ENCODE measurements at places on chromosomes 5 and 9. TPM values are rescaled to one million over a fixed set of nuclear protein-coding genes. Genes with fewer than 3 reads are reported as not detected.

DNA sequence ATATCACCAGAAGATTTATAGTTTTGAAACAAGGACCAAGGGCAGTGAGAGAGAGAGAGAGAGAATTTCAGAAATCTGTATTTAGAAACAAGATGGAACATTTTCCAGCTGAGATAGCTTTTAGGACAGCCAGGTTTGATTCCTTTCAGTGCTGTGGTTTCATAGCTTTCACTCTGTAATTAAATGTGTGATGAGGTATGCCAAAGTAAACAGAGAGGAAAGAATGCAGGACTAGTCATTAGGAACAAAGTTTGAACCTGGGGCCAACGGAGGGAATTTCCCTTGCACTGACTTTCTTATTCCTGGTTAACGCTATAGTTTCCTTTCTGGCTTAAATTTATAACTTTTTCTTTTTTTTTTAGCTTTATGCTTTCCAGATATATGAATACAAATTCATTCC lies 10.0 kb upstream of the CCL28 start:
- H3K27me3 ChIP-seq: no peaks in the 10 kb centered on the region
- no peak overlapping the region for H3K27ac ChIP-seq
- no peaks in the 10 kb centered on the region for H3K4me1 ChIP-seq
- DNase-seq: no peak

Gene ZNF658
- 8.0 TPM for total RNA-seq

DNA sequence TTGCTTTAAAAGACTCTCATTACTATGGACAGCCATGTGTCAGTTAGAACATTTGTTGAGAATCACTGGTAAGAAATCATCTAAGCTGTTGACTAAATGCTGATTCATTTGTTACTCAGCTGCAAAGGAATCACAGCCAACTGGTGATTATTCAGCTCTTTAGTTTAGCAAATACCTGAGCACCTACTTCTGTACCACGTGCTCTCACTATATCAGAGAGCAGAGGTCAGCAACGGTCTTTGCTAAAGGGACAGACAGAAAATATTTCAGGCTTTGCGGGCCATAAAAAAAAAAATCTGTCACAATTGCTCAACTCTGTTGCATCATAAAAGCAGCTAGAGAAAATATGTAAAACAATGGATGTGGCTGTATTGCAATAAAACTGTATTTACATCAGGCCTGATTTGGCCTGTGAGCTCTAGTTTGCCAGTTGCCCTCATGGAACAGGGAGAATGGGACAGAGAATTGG lies 377.6 kb downstream of the DNAH5 start:
- no peak overlapping the region for H3K4me3 ChIP-seq
- H3K27ac ChIP-seq: no peak overlapping the region
- peaks cover 2% of the 10 kb centered on the region for H3K27me3 ChIP-seq

- no peaks in the 10 kb centered on the region for H3K36me3 ChIP-seq
- no peak overlapping the region for H3K27ac ChIP-seq
- no peaks in the 10 kb centered on the region for H3K27me3 ChIP-seq
- H3K4me3 ChIP-seq: no peak overlapping the region
- H3K4me1 ChIP-seq: no peaks in the 10 kb centered on the region
These were observed 1.2 kb upstream of the INSL6 start for GRCh38 chr9:5186416-5187169.

Gene PCDHGC4
- total RNA-seq: 15.9 TPM

DNA sequence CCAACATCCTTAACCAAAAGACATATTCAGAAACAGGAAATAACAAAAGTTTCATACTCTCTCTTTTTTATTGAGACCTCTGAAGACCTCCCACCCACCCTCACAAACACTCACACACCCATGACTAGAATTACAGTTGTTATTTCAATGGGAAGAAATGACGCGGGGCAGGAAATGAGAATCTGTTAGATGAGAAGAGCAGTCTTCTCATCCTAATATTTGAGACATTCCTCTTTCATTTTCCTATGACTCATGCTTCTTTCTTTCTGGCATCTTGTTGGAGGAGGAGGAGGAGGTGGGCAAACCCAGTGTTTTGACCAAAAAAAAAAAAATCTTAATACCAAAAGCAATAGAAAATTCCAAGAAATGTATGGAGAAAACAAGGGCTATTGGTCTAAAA lies 179.5 kb upstream of the TARS1 start:
- no peaks in the 10 kb centered on the region for H3K27me3 ChIP-seq
- no peak overlapping the region for H3K4me3 ChIP-seq
- H3K27ac ChIP-seq: no peak overlapping the region
- H3K4me1 ChIP-seq: no peaks in the 10 kb centered on the region

GRCh38 chr5:141850244-141850768 lies 27.9 kb downstream of the PCDH1 start:
- no peaks in the 10 kb centered on the region for H3K36me3 ChIP-seq
- no peaks in the 10 kb centered on the region for H3K27me3 ChIP-seq
- peak overlapping the region; percentile 75 for H3K27ac ChIP-seq
- peak overlapping the region; percentile 92 for H3K4me3 ChIP-seq

DNA sequence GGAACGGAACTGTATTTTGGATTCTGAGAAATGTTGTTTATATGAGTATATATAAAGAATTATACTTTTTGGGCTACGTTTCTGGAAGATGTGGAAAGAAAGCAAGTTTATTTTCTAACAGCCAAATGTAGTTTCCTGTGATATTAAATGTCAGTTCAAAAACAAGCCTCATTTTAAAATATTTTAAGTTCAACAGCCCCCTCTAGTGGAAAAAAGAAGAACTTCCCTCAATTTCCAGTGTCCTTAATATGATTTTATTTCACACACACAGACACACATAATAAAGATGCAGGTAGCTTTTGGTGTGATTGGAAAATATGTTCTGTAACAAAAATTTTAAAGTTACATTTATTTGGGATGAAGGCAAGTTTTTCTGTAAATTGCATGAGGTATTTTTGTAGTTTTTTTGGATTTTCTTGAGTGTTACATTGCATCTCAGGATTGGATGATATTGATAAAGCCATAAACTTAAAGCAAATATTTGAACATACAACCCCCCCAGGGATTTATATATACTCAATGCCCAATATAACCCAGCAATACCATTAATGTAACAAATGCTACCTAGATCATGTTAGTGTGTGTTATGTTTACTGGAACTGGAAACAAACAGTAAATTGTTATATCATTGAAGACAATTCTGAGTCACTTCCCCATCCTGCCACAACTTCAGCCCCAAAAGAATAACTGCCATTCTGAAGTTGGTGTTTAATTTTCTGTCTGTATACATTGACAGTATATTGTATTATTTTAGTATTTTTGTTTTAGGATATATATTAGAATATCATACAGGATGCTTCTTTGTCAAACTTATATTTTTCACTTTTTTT lies 54.0 kb downstream of the CCDC171 start:
- H3K27ac ChIP-seq: no peak overlapping the region
- H3K4me3 ChIP-seq: no peak overlapping the region
- DNase-seq: peak; percentile 11

- no peaks in the 10 kb centered on the region for H3K4me1 ChIP-seq
- H3K4me3 ChIP-seq: no peak overlapping the region
- DNase-seq: no peak
- H3K27ac ChIP-seq: no peak overlapping the region
- H3K36me3 ChIP-seq: peaks cover 13% of the 10 kb centered on the region
These were observed 31.6 kb downstream of the DAP start for GRCh38 chr5:10729320-10730042.

Gene PAPPA
- total RNA-seq: 0.72 TPM

DNA sequence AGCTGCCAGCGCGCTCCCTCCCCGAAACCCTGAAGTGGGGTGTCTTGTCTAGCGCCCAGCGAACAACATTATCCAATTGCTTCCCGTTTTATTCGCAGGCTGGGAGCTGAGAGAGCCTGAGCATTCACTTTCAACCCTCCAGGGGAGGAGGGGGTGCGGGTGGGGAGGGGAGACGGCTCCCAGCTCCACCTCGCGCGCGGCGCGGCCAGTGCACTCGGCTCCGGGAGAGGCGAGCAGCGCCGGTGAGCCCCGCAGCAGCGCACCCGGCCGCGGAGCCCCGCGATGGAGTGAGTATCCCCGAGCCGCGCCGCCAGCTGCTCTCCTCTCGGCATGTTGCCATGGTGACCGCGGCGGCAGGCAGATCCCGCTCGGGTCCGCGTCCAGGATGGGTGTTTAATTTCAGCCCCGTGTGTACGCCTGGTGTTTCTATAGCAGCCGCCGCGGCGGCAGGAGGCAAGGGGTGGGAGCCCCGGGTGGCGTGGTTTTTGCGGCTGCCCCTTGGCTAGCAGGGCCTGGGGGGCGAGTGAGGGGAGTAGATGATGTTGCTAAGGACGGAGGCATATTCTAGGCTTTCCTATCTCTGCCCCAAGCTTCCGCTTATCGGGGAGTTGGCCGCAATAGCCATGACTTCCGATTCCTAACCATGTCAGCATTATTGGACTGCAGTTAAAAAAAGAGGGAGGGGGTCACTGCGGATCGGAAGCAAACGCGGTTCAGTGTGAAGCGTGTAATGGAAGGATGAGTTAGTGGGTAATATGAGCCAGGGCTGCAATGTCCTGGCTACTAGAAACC lies 139.2 kb upstream of the PALM2AKAP2 start:
- peak overlapping the region; percentile 84 for H3K4me3 ChIP-seq
- H3K36me3 ChIP-seq: no peaks in the 10 kb centered on the region
- H3K4me1 ChIP-seq: peaks cover 14% of the 10 kb centered on the region
- H3K27ac ChIP-seq: no peak overlapping the region
- DNase-seq: peak; percentile 51

DNA sequence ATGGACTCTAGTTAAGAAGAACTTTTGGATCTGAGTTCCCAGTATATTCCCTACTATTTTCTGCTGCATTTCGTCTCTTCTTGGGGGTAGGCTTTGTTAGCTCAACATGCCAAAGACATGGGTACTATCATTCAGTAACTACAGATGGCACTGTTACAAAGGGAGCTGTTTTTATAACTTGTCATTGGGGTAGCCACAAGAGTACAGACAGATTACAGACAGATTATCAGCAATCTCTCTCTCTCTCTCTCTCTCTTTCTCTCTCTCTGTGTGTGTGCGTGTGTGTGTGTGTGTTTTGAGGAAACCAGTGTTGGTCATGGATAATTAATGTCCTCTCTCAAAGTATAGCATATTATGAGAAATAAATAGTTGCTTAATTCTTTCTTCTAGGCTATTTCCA lies 116.1 kb downstream of the WDR70 start:
- DNase-seq: no peak
- peaks cover 14% of the 10 kb centered on the region for H3K36me3 ChIP-seq
- H3K27ac ChIP-seq: no peak overlapping the region
- no peak overlapping the region for H3K4me3 ChIP-seq

Gene ANKHD1
- total RNA-seq: 154 TPM

DNA sequence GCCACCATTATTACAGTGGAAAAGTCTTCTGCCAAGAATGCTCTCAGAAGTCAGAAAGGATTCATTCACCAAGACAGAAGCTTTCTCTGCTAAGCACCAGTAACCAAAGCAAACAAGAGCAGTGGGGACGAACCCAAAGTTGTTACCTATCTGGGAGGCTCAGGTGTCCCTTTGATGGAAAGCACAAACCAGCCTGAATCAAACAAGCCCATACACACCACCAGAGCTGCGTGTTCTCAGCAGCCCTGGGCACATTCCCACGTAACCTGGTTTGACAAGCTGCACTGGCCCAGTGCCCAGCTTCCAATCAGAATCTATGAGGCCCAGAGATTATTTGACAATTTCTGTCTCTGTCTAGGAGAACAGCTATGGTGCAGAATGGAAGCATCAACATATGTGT lies 252.6 kb downstream of the ACTL7B start:
- DNase-seq: no peak
- H3K27me3 ChIP-seq: no peaks in the 10 kb centered on the region
- no peak overlapping the region for H3K27ac ChIP-seq
- no peak overlapping the region for H3K4me3 ChIP-seq
- no peaks in the 10 kb centered on the region for H3K36me3 ChIP-seq
- H3K4me1 ChIP-seq: peaks cover 10% of the 10 kb centered on the region

DNA sequence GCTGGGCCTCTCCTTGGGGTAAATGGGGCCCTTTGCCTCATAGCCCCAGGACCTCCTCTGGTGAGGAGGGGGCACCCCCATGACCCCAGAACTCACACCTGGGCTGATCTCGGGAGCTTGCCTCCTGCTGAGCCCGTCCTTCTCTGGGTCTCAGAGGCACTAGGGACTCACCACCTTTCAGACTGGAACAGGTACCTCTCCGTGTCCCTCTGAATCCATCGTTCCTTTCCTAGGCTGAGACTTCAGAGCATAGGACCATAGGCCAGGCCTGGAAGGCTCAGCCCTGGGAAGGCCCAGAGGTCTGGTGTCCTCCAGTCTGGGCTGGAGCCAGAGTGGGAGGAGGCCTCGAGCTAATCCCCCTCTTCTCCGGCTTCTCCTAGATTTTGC lies 97.9 kb downstream of the CACNA1B start:
- no peak for DNase-seq
- H3K27ac ChIP-seq: no peak overlapping the region
- no peak overlapping the region for H3K4me3 ChIP-seq

Gene TAF1L
- total RNA-seq: not detected

Gene MAN1B1
- 54.0 TPM for total RNA-seq

All from neural crest cell (in vitro differentiated cells).